T-helper 1 cell (primary cell): ENCODE measurements at places on chromosomes 11 and 22.

GRCh38 chr11:102974552-102975280, 19.2 kb upstream of the MMP13 start:
- DNase-seq = no peak

DNA sequence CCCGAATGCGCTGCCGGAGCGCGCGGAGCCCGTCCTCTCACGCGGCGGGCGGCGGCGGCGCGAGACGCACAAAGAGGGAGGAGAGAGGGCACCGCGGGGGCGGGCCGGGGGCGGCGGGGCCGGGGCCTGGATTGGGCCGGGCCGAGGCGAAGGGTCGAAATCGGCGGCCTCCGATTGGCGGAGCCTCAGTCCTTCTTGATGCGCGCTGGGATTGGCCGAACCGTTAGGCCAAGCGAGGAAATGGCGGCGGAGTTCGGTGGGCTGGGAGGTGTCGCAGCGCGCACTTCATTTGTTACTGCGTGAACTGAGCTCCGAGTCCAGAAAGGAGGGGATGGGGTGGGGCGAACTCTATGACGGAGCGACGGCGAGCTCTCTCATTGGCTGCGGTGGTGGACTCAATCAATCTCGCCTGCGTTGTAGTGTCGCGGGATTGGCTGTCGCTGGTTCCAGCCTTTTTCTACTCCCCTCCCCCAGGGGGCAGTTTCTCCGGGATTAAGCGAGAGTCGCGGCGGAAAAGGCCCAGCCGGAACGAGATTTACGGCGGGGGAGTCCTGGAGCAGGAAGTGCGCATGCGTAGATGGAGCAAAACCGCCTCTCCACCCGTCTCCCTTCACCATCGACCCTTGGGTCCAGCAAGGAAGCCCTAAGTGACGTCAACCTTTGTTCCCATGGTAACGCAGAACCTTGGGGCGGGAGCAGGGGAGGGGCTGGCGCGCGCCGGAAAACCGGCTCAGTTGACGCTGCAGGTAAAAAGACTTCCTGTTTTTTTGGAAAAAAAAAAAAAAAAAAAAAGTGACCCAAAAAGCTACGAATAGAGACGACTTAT, at the start of gene SF1:
SF1 (minus strand) TSS at position 70 of the 826 bp plus-strand sequence. CDS start 150 bp downstream, outside the sequence.
- DNase-seq = peak; percentile 99

GRCh38 chr11:33437529-33437928, 180.3 kb downstream of the HIPK3 start:
- DNase-seq = no peak

- DNase-seq = no peak
Observed at GRCh38 chr11:62592989-62593421, 1.7 kb upstream of the TUT1 start.

- no peak for DNase-seq
Observed at GRCh38 chr22:49807780-49808708, 19.6 kb downstream of the BRD1 start.

- no peak for DNase-seq
Observed at GRCh38 chr11:12019866-12020416, 11.5 kb upstream of the DKK3 start.

DNA sequence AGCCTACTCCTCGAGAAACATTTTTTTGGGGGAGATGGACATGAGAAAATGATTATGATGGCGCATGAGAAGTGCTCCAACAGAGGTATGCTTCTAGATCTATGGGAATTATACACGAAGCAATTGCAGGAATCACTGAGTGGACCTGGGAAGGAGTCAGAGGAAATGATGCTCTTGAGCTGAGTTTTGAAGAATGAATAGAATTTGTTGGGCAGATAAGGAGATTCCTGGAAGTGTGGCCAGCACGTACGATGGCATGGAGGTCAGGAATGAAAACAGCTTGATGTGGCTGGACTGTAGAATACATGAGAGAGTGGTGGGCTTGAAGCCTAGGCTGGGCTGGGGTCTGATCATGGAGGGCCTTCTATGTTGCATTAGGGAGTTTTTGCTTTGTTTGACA, 31.7 kb downstream of the ADAMTS15 start:
- DNase-seq = no peak

GRCh38 chr11:116986521-116987105, 111.6 kb downstream of the SIK3 start:
- DNase-seq = no peak
